Stimulated activated CD8-positive, alpha-beta memory T cell treated with anti-CD3 and anti-CD28 coated beads, Interleukin-15, amount 100 ng/mL, for 24 hours (primary cell): ENCODE measurements at places on chromosomes 1 and 21.

DNA sequence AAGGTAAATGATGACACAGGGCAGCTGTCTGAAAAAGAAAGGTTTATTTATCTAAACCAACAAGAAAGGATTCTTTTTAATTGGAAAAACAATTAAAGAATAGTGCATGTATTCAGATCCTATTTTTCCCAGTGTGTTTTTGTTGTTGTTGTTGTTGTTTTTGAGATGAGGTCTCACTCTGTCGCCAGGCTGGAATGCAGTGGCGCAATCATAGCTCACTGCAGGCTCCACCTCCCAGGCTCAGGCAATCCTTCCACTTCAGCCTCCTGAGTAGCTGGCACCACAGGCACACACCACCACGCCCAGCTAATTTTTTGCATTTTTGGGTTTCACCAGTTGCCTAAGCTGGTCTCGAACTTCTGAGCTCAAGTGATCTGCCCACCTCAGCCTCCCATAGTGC is 22.1 kb downstream of the NEK2 start:
- DNase-seq, result no peak

DNA sequence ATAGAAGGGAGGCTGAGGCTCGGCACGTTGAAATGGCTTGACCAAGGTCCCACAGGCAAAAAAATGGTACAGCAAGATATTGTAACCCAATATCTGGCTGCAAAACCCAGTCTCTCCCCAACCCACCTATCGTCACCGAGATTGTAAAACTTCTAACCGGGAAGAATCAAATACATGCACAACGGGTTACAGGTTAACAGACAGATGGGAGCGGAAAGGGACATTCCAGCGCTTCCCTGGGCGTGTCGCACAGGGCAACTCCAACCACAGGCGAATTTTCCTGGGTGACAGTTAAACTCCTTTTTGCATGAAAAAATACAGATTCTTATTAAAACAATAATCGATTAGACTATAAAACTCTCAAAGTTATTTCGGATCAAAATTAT is 31.8 kb upstream of the JUN start:
- no peak for DNase-seq

DNA sequence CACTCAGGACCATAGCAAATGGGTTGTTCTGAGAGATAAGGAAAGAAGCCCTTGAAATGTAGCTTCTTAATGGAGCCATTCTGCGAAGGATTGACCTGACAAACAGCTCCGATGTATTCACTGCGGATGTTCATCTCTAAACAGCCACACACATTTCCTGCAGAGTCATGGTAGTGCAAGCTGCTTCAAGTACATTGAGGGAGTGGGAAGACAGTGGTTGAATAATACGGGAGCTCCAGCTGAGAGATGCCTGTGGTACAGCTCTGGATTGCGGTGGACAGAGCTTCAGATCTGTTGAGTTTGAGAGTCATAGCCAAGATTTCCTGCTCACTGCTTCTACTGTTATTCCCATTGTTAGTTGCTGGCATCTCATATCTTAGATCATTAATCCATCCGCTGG is 86.6 kb downstream of the ZBTB18 start:
- no peak for DNase-seq

GRCh38 chr1:151006327-151007052 is at the start of gene MINDY1:
Gene MINDY1, minus strand, starts transcription at chr1:151006902. Its CDS starts 4,285 bp downstream, at chr1:151002617.
- no peak for DNase-seq

- no peak for DNase-seq
These were observed 581.5 kb upstream of the B3GALT2 start for GRCh38 chr1:193767886-193768285.

DNA sequence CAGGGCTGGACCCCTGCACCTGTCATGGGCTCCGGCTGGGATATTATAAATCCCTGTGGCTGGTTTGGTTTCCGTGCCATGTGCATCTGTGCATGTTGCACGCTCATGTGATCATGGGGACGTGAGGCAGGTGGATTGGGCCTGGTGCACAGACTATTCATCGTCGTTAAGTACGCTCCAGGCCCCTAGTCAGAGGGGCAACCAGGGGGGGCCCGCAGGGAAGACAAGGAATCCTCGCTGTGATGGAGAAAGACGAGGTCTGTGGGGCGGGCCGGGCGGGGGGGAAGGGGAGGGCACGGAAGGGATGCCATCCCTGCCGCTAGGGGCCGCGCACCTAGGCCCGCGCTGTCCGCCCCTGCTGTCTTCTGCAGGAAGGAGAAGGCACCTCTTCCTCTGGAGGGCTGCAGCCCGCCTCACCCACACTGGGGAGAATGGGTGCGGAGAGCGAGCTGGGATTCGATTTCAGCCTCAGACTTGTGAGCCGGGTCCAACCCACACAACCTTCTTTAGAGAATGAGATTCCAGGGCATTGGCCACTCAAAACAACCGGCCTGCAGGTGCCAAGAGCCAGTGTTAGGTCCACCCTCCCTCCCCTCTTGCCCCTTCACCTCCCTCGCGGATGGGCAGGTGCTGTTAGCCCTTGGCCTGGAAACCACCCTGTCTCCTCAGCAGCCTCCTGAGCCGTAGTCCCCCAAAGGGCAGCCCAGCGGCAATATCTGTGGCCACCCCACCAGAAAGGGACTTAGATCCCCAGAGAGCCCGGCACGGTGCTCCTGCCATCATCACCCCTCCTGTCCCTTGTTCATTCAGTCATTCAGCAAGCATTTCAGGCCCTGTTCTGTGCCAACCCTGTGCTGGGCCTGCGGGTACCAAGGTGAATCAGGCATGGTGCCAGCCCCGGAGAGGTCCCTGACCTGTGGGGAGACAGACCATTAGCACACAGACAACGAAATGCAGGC is 950 bp upstream of the LRP8 start:
- no peak for DNase-seq

DNA sequence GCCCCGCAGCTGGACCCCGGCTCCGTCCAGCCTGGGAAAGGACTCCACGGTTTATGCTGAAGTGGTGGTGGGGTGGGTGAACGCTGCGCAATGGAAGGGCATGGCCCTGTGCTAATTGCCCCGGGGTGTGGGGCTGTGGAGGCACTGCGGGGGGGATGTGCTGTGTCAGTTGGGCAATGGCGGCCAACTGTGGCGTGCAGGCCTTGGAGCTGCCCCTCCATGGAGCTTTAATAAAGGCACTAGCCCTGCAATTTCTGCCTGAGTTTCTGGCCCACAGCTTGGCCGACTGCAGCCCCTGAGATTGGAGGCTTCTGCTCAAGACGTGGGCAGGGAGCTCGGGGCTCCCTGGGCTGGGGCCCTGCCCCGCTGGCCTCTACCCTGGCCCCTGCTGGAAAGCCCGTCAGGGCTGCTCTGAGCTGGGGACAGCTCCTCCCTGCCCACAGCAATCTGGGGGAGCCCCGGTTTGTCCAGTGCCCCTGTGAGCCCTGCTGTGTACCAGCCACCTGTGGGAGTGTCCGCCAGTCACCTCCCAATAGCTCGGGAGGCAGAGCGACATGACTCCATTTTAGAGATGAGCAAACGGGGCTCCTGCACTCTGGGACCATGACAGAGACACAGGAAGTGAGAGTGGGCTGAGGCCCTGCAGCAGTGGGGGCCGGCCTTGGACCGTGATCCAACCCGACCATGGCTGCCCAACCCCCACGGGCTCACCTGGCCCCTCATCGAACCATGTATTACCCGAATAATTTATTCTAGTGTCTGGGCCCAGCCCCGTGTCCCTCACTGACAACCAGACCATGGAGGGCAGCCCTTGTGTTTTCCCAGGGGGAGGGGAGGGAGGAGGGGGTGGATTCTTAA is 8.7 kb upstream of the TNFRSF14 start:
- no peak for DNase-seq

- no peak for DNase-seq
These were observed 21.1 kb downstream of the ARHGEF19 start for GRCh38 chr1:16191309-16191708.

DNA sequence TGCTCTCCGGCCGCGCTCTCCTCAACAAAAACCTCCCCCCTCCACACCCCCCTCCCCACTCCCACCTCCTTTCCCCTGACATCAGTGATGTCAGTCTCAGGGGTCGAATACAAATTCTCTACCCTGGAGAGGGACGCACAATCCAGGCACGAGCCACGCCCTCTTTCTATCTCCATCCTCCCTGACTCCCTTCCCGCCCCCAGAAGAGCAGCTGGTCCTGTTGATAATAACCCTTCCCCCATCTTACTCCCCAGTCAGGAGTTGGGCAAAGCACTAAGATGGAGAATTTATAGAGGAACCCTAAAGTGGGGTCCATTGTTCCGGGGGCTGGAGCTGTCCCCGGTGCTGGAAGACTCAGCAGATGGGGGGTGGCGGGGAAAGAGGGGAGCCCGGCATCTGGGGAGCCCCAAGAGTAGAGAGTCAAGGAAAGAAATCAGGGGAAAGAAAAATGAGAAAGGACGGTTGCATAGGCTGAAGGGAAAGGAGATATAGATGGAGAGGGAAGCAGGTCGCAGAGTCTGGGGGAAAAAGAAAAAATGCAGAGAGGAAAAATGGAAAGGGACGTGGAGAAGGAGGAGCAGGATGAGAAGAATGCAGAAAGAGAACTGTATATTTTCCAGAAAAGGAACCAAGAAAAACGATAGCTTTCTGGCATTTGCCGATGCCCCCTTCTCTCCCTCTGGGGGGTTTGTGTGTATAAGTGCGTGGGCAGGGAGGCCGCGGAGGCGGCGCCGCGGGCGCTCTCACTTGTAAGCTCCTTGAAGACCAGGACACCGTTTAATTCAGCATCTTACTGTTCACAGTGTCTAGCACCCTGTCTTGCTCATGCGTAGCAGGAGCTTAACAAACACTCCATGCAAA is at the start of gene CELF3:
Gene CELF3 (minus strand): TSS at position 33 of the 861 bp plus-strand sequence. CDS start 783 bp downstream, outside the sequence.
- no peak for DNase-seq

GRCh38 chr21:36076878-36077655 is 7.2 kb downstream of the CBR1 start:
- no peak for DNase-seq

- no peak for DNase-seq
These were observed 65.7 kb downstream of the TMCO4 start for GRCh38 chr1:19734056-19734455.

DNA sequence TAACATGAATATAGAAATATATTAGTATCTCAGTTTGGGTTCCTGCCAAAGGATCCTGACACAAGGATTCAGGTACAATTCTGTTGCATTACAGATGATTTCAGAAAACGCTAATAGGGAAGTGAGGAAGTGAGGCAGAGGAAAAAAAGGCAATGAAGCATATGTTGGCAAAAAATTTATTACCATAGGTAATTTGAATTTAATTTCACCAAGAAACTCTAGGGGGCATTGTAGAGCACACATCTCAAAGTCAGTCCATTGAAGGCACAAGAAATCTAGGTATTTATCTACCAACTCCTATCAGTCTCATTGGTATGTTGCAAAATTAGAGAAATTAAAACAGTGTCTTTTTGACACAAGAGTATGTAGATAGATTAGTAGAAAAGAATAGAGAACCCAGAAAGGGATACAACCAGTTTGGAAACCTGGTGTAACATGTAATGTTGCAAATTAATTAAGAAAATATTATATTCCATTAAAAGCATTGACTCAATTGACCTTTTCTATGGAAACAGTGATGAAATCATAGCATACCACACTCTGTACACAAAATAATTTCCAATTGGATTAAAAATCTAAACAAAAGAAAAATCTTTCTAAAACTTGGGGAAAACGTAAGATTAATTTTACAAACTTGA is 104.9 kb upstream of the SNX7 start:
- no peak for DNase-seq

DNA sequence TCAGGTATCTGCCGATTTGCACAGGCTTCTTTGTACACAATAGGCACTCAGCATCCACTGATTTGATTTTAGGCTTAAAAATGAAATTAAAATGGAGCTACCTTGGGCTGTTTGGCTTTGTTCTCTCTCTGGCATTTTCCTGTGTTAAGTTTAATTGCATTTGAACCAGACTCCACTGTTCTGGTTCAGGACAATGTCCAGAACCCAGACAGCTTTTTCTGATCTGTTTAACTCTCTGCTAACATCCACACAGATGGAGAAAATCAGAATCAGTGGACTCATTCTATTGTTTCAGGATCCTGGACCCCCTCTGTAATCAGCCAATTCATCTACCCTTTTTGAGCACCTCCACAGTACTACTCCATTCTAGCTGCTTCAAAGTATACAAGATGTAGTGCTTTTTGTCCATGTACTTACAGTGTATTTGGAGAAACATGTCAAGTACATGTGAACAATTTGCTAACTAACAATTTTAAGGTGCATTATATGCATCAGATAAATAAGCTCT is 248.1 kb downstream of the PTBP2 start:
- no peak for DNase-seq

- no peak for DNase-seq
These were observed 205.0 kb downstream of the GPR52 start for GRCh38 chr1:174652569-174653280.

DNA sequence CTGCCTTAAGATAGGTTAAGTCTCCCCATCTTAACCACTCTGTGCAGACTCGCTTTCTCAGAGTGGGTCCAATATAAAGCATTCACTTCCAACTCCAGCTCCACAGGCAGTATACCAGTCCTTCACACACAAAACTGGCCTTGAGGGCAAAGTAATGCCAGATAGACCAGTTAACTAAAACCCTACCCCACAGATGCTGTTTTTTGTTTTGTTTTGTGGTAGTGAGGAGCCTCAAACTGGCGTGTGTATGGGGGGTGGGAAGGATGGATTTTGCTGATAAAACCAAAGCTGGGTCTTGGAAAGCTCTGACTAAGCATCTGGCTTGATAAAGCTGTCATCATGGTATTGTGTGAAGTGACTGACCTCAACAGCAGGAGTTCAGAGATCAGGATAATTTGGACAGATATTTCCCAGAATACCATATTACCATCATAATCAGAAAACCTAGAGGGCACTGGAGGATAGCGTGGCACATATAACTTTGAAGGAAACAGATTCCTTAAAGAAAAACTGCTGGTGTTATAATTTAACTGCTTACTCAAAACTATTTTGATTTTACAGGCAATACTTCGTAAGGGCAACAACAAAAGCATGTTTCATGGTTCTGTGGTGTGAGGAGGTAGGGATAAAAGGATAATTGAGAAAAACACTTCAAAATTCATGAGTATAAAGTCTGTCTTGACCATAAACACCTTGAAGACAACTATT is 29.6 kb upstream of the CPLANE2 start:
- DNase-seq, result no peak

GRCh38 chr1:44559330-44559729 is 115.0 kb downstream of the TMEM53 start:
- DNase-seq, result no peak

GRCh38 chr1:36803868-36804570 is 230.3 kb downstream of the GRIK3 start:
- no peak for DNase-seq

- DNase-seq, result no peak
These were observed 67.0 kb upstream of the KLHDC7A start for GRCh38 chr1:18413541-18414305.

DNA sequence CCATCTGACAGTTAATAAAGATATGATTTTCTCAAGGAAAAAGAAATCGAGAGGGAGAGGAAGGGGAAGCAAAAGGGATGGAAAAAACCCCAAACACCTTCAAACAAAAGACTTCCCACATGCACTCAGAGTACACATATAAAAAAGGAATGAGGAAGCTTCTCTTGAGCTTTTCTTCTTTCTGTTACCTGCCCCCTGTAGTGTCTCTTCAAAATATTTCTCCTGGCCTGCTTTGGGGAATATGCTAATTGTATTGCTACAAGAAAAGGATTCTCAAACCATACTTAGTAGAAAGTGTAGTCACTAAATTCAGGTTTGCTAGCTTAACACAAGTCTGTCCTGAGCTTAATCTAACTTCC is 58.7 kb downstream of the KIF14 start:
- no peak for DNase-seq

GRCh38 chr21:41653243-41653953 is 113.5 kb downstream of the RIPK4 start:
- DNase-seq, result no peak

GRCh38 chr1:22376976-22377375 is 74.7 kb upstream of the ZBTB40 start:
- no peak for DNase-seq

GRCh38 chr1:23664837-23665795 is 26.5 kb upstream of the RPL11 start:
- DNase-seq, result no peak

GRCh38 chr21:38277501-38278131 is 20.8 kb downstream of the KCNJ15 start:
- no peak for DNase-seq
